ENCODE measurements at places on chromosomes 1 and 21.

GRCh38 chr1:22562584-22563583 lies at the start of gene EPHA8:
EPHA8 (plus strand) TSS chr1:22563489; CDS start chr1:22563636, 147 bp downstream.
- DNase-seq = no peak

GRCh38 chr1:183847641-183848040 lies 42.7 kb downstream of the RGL1 start:
- no peak for DNase-seq

- DNase-seq = no peak
These were observed 34.6 kb downstream of the UMODL1 start for GRCh38 chr21:42105476-42106315.

DNA sequence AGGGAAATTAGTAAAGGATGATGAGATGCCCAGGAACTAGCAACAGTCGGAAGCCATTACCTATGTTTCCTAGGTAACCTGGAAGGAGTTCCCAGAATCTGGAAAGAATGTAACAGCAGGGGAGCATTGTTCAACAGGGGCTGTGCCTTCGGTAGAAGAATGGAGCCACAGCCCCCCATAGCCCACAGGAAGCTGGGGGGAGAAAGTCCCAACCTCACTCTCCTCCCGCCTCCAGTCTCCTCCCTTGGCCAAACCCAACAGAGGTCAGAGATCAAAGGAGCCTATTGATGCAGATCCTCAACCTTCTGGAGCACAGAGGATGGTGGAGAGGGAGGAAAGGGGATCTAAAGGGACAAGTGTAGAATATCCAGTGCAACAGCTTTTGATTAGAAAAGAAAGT lies 131.5 kb upstream of the SLC44A3 start:
- DNase-seq = no peak

- DNase-seq = no peak
These were observed 134.1 kb upstream of the RAB4A start for GRCh38 chr1:229136822-229137221.

DNA sequence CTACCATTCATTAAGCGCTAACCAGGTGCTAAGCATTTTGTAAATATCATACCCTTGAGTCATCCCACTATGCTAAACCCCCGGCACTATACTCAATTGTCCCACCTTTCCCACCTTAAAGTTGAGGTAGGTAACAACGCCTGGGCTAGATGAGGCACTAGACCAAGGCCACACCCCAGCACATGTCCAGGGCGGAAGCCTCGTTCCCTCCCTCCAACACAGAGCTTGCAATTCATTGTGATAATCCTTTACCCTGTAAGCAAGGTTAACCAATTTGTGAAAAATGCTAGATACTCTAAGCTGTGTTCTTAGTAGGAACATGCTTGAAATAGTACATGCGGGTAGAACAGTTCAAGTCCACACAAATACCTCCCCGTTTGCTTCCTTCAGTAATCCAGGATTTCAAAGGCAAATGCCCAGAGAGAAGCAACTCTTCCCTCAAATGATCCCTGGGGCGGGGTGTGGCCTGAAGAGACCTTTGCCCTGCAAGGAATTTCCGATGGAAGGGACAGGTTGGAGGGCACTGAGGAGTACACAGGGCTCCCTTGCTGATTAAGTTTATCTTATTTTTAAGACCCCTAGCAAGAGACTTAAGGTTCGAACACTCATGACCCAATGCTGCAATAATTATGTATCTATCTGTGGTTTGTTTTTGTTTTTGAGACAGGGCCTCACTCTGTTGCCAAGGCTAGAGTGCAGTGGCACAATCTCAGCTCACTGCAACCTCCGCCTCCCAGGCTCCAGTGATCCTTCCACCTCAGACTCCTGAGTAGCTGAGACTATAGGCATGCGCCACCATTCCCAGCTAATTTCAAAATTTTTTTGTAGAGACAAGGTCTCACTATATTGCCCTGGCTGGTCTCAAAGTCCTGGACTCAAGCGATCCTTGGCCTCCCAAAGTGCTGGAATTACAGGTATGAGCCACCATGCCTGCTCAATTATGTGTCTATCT lies 2.6 kb downstream of the RSPH1 start:
- no peak for DNase-seq

All from stimulated activated CD4-positive, alpha-beta T cell treated with anti-CD3 and anti-CD28 coated beads, Interleukin-1b, Interleukin-23, amount 100 ng/mL, for 1 hour (primary cell).